ENCODE measurements at places on chromosomes 12 and 14.

DNA sequence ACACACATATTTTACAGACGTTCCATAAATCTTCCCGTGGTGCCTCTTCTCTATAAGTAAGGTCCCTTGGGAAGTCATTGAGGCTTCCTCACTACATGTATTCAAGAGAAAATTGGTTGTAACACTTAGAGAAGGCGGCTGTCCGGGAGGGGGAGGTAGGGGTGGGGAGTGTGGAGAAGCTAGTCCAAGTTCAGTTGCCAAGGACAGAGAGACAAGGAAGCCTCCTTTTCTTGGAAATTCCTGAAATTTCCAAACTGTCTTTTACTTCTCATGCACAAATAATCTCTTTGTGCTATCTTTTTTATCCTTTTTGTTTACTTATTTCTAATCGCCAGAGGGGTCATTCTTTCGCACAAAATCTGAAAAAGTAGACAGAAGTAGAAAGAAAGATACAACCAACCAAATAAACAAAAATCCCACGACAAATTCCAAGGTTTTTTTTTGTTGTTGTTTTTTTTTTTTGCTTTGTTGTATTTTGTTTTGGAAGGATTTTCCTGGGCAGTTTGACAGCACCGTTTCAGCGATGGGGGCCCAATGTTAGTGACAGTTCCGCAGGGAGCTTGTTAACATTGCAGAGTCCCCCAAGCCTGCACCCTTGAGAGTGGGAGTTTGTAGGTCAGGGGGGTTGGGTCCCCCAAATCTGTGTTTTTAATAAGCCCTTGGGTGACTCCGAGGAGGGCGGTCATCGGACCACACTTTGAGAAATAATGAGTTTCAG lies 45.2 kb downstream of the MAP1LC3B2 start:
- no peak for DNase-seq

- no peak for DNase-seq
Observed at GRCh38 chr12:58242796-58243630, 301.6 kb downstream of the ATP23 start.

- no peak for DNase-seq
Observed at GRCh38 chr12:95663525-95663924, 112.2 kb upstream of the USP44 start.

GRCh38 chr12:106645074-106645421 lies 62.2 kb downstream of the RFX4 start:
- DNase-seq: no peak

GRCh38 chr14:104657101-104657524 lies 32.3 kb upstream of the INF2 start:
- no peak for DNase-seq

- no peak for DNase-seq
Observed at GRCh38 chr12:58728397-58728796, 191.9 kb downstream of the LRIG3 start.

DNA sequence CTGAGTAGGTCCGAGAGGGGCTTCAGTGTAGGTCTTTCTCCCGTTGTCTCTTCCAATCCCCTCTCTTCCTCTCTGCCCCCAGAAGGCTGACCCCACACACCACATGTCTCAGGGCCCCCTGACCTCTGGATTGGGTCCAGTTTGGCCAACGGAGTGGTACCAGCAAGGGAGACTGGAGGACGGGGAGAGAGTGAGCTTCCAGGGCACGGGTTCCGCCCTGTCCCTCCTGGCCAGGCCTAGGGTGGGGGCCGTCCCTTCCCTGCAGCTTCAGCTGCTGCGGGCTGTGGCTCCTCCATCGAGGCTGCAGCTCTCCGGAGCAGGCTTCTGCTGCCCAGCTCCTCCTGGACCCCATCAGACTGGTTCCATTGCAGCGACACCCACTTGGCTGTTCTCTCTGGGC lies 17.4 kb downstream of the FZD10 start:
- DNase-seq: no peak

GRCh38 chr14:20970647-20970982 lies 15.3 kb downstream of the RNASE2 start:
- no peak for DNase-seq

DNA sequence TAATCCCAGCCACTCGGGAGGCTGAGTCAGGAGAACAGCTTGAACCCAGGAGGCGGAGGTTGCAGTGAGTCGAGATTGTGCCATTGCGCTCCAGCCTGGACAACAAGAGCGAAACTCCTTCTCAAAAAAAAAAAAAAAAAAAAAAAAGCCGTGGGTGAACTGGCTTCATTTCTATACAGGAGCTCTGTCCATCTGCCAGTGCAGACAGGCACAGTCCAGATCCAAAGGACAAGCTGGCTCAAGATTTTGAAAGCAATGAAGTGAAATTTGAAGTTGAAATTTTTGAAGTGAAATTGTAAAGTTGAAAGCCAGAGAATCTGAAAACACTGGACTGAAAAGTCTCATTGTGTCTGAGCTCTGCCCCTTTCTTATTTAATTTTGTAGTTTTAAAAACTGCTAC lies 134.7 kb downstream of the CALM1 start:
- DNase-seq: no peak

DNA sequence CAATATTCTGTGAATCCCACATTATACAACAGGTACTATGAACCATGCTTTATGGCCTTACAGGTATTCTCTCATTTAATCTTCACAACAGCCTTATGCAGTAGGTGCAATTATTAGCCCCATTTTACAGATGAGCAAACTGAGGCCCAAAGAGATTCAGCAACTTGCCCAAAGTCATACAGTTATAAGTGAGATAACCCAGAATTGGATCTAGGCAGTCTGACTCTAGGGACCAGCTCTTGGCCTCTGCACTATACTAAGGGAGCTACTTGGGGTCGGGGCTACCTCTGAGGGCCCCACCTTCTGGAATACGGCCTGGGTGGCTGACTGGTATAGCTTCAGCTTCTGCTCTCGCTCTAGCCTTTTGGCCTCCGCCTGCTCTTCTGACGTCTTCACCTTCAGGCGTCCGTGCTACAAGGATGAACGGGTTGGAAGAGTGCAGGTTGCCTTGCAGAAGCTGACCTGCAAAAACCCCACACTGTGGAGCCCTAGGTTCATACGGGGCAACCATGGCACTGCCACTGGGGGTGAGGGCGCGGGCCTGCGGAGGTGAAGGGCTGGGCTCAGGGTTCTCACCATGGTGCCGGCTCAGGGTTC lies 762 bp downstream of the RABGGTA start:
- DNase-seq: no peak

DNA sequence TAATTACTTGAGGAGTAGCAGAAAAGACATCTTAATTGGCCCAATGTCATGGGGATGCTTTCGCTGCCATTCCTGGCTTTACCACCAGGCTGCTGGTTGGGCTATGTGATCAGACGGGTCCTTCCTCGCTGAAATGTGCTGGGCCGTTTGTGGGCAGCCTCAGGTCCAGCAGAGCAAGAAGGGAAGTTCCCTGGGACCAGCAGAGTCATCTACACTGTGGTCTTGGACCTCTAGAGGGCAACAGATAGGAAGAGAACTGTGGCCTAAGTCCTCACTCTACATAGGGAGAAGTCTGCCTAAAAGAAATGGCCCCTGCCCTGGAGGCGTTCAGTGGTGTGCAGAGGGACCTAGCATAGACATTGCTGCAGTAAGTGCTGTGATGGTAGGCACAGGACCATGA lies 10.9 kb downstream of the EVL start:
- no peak for DNase-seq

- no peak for DNase-seq
Observed at GRCh38 chr12:113267621-113268020, 46.4 kb downstream of the TPCN1 start.

DNA sequence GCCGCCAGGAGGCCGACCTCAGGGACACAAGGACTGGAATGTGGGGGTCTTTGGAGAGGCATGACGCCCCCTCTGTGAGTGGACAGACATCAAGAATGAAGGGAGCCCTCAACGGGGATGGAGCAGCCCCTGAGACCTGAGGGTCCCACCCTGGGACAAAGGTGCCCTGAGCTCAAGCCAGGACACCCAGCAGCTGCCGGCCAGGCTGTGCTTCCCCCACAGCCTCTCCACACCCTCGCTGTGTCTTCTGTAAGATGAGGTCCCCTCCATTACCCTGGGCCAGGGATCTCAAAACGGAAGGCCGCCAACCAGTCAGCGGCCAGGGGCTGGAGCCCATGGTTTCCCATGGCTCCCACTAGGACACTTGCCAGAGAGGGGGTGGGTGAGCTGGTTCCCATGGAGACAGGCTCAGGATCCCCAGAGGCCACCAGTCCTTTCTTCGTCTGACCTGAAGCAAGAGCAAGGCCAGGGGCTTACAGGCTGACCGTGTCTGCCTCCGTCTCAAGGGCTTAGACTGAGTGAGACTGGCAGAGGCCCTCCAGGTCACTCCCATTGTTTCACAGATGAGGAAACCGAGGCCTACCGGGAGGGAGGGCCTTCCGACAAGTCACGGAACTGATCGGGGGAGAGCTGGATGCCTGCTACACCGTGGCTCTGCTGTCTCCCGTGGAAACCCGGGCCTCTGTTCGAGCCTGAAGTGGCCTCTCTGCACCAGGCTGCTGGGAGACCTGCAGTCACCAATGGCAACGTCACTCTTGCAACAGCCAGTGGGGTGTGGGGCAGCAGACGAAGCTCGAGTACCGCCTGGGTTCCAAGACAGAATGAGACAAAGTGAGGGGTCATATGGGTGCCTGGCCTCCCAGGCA lies 91.7 kb upstream of the DIO3 start:
- DNase-seq: no peak

DNA sequence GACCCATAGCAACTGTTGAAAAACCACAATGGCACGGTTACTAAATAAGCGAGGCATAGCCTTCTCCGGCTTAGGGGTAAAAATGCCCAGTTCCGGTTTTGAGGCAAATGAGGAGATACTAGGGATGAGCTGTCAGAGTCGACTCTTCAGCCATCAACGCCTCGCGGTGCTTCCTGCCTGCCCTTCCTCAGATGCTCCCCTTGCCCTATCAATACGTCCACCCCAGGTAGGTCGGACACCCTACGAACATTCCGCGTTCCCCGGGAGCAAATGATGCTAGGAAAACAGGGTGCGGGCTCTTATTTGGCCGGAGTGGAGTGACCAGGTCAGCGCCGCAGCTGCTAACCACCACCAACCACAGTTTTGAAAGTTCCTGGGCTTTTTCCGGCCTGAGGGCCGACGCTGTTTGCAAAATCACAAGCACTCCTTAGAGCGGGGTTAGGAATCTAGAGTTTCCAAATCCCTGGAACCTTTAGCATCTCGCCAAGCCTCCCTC lies 1.2 kb downstream of the SRSF9 start:
- DNase-seq: no peak

DNA sequence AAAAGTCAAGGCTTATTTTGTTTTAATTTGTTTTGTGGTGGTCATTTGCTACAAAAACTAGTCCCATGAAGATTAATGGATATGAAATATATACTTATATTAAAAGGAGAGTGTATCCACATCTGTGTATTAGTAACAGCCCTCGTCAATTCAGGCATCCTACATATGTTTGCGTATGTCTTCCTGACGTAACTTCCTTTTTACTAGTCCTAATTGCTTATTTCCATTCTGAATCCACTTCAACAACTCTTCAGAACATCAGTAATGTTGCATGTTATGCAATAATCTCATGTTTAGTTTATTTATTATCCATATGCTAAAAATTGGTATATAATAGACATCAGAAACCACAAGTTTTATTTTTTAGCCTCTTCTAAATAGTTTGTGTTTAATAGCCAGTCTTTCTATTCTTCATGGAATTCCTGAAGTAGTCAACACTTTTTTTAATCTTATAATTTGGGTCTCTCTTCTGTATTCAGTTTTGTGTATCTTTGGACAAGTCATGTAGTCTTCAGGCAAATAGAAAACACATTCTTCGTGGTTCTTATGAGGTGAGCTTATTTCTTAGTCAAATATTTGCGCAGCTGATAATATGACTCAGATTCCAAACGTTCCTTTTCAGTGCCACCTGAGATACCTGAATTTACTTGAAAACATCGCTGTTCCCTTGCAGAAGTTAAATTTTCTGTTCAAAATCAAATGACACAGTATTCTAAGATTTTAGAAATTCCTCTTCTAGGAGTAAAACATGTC lies 268.6 kb downstream of the CCDC59 start:
- no peak for DNase-seq

- peak; percentile 53 for DNase-seq
Observed at GRCh38 chr14:26204728-26205479, 392.9 kb downstream of the NOVA1 start.

GRCh38 chr12:67069451-67070306 lies 199.5 kb upstream of the CAND1 start:
- peak; percentile 79 for DNase-seq

DNA sequence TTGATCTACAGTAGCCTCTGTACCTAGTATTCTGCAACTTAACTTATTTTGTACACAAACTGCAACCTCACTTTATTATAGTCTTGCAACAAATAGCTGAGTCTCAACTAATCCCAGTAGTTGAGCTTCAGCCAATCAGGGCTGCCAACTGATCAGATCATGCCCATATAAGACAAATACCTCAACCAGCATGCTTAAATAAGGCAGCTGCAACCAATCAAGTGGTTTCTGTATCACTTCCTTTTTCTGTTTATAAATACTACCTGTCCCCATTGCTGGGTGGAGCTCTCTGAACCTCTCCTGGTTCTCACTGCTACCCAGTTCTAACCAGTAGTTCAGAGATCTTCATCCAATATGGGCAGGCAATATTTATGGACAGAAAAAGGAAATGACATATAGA lies 248.5 kb upstream of the FBXO33 start:
- DNase-seq: no peak

GRCh38 chr14:51449681-51450080 lies 202.0 kb upstream of the FRMD6 start:
- DNase-seq: no peak

GRCh38 chr14:31336646-31337045 lies 83.7 kb downstream of the HEATR5A start:
- DNase-seq: peak; percentile 24

DNA sequence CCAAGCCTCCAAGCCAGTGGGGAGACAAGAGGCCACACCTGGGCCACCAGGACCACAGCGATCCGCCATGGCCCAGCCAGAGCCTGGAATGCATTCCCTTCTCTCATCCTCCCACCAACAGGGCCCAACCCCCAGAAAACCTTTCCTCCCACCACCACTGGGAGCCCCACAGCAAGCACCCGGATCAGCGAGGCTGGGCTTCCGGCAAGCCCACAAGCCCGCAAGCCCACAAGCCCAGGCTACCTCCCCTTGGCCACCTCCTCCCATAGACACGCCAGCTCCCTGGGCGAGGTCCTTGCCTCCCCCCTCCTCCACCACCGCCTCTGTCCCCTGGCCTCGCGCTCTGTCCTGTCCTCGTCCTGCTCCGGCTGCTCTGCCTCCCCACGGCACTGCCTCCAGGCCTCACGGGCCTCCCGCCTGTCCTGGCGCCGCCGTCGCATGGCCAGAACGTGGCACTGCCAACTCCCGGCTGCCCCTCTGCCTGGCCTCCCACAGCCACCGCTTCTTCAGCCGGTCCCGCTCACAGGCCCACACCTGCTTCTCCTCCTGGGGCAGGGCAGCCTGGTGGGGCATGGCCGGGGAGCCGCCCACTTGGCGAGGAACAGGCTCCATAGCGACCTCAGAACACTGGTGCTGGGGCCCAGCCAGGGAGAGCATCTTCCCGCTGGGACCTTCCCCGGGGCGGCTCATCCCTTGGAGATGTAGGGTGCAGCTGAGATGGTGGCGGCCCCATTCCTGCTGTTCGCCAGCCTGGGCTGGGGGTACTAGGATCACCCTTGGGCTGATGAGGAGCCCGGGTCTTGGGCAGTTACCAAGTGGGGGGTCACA lies 5.6 kb downstream of the CDK2AP1 start:
- no peak for DNase-seq

- no peak for DNase-seq
Observed at GRCh38 chr14:67493092-67493717, 4.7 kb upstream of the TMEM229B start.

- DNase-seq: no peak
Observed at GRCh38 chr12:10638728-10639127, 25.3 kb upstream of the MAGOHB start.

Data from D341Med (cell line).